ENCODE measurements at places on chromosomes 4 and X. TPM values are rescaled to one million over a fixed set of nuclear protein-coding genes. Genes with fewer than 3 reads are reported as not detected.

HCCS gene
- 55.9 TPM for total RNA-seq

FAM184B gene
- 0.01 TPM for total RNA-seq

LGI2 gene
- 0.07 TPM for total RNA-seq

DCHS2 gene
- 0.01 TPM for total RNA-seq

GSX2 gene
- not detected for total RNA-seq

IL3RA gene
- total RNA-seq: 0.20 TPM

CXCL11 gene
- 0.20 TPM for total RNA-seq

ASMT gene
- total RNA-seq: 0.38 TPM

LIMCH1 gene
- total RNA-seq: 54.6 TPM

ENPP6 gene
- total RNA-seq: not detected

COPS4 gene
- total RNA-seq: 23.3 TPM
